A549 (cell line): ENCODE measurements at places on chromosomes 2 and 18.

- DNase-seq: no peak
These were observed 84.3 kb downstream of the FANCL start for GRCh38 chr2:58156780-58157179.

- DNase-seq: no peak
These were observed 88.3 kb downstream of the CAMKMT start for GRCh38 chr2:44450082-44450481.

DNA sequence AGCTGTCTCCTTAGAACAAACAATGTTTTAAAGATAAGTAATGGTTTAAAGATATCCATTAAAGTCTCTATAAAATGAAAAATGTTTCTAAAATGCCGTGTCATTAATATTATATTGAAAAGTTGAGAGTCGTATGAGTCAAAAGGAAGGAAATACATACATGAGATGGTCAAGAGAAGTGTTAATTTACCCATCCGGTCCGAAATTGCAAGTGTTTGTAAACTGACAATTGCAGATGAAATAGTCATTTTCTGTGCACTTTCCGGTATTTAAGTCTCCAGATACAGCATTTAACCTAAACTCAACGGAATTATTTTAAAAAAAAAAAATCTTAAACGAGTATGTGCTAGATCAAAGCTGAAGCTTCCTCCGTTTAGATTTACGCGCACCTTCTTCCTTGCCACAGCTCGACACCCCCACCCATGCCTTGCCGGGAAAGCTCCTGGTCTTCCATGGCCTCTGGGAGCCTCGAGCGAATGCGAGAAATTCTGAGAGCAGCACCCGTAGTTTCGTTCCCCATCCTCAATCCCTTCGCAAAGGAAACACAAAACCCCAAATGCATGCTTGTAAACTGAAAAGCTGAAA is 1.8 kb downstream of the DSC3 start:
- no peak for DNase-seq

DNA sequence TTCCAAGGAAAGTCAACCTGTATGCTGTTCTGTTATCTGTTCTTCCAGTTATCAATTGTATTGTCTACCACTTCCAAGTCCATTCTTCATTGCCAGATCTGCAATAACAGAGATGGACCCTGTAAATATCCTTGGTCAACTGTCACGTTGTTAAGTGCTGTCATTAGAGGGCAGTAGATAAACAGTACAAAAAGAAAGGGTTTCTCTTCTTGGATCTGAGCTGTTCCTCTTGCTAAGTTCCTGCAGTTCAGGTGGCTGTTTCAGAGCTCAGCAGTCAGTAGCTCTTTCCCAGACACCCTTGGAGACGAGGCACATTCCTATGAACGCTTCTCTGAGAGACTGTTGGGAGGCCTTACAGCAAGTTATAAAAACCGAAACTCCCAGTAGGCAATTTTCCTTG is 957.1 kb upstream of the CHAC2 start:
- peak; percentile 48 for DNase-seq

- DNase-seq: no peak
These were observed 140.2 kb upstream of the BCL2L11 start for GRCh38 chr2:110980339-110981062.

- peak; percentile 24 for DNase-seq
These were observed 433 bp downstream of the SH3RF3 start for GRCh38 chr2:109129356-109129920.

DNA sequence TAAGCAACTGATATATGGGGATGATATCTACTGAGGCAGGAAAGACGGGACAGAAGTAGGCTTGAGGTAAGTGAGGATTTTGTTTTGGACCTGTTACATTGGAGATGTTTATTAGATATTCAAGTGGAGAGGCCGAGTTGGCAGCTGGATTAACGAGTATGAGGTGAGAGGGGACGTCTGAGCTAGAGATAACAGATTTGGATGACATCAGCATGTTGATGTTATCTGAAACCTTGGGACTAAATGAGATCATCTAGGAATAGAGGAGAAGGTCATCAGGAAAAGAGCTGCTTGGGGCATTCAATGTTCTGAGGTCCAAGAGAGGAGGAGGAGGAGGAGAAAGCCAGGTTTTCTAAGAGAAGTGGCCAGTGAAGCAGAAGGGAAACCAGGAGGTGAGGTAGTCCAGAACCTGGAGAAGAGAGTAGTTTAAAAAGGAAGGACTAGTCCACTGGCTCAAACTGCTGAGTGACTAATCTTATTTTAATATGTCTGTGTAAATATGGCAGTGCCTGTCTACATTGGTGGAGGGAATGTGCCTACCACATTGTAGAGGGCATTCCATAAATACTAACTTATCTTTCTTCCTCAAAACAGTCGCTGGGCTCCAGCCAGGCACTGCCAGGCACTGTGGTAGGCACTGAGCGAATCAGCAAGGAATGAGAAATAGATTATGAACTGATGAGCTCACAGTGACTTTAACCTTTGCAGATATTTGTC is 488.3 kb downstream of the DLGAP1 start:
- peak; percentile 89 for DNase-seq

- no peak for DNase-seq
These were observed 305.5 kb downstream of the IKZF2 start for GRCh38 chr2:212845941-212846340.

DNA sequence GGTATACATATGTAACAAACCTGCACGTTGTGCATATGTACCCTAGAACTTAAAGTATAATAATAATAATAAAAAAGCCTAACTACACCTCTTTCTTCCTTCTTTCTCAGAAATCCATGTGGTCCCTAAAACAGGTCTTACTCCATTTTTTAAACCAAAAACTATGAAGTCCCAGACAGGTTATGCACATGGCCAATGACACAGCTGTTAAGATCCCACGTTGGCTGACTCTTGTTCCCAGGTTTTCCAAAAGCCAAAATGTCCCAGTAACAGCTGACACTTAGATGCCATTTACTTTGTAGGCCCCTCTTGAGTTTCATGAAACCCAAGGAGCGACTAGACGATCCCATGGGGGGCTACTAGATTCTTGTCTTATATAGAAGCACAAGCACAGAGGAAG is 97.0 kb downstream of the KCNF1 start:
- no peak for DNase-seq

DNA sequence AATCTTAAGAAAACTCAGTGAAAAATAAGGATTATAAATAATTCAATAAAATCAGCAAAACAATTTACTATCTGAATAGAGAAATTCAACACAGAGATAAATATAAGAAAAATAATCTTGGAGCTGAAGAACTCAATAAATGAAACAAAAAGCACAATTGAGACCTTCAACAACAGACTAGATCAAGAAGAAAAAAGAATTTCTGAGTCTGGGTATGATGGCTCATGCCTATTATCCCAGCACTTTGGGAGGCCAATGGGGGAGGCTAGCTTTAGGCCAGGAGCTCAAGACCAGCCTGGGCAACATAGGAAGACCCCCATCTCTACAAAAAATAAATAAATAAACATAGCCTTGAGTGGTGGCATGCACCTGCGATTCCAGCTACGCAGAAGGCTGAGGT is 1295.7 kb upstream of the NRXN1 start:
- DNase-seq: no peak

DNA sequence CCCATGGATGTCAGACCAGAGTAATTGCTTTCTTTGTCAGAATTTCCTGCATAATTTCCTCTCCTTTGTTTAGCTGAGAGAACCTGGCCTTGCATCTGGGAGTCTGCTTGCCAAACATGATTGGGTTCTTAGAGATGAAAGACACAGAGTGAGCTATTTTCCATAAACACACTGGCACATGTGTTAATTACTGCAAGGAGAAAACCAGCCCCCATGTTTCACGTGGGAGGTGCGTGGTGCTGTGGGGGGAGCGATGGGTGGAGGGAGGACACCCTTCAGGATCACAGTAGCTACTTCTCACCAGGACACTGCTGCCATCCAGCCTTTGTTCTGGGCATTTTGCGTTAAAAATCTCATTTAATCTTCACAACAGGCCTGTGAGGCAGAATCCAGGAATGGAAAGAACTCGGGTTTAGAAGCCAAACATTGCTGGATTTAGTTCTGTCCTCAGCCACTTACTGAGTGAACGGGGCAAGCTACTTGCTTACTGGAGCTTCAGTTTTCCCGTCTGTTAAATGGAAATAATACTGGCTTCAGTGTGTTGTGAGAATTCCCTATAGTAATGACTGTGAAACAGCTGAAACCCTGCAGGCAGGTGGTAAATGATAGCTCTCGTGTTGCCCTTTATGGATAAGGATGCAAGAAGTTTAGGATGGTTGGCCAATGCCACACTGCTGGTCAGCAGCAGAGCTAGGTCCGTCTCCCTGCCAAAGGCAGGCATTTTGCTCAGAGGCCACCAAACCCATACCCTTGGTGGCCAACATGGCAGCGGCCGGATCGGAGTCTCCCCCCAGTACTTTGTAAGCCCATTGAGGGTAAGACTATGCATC is 100.1 kb upstream of the ASAP2 start:
- DNase-seq: no peak

GRCh38 chr2:233240897-233241296 is 10.6 kb upstream of the ATG16L1 start:
- DNase-seq: no peak

DNA sequence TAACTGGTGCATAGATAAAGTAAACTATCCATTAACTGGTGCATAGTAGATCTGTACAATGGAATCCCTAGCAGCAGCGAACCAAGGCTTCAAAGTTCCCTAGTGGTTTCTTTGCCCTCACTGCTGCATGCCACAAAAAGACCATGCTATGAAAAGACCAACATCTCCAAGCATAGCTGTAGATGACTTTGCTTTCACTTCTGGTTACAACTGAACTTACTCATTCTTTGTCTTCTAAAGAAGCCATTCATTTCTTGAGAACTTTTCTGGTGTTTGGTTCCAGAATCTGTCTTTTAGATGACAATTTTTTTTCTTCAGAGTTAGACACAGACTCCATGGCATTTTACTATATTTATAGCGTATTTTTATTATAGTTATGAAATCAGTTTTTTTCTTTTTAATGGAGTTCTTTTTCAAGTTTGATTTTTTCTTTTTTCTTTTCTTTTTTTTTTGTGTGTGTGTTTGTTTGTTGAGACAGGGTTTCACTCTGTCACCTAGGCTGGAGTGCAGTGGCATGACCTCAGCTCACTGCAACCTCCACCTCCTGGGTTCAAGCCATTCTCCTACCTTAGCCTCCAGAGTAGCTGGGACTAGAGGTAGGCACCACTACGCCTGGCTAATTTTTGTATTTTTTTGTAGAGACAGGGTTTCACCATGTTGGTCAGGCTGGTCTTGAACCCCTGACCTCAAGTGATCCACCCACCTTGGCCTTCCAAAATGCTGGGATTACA is 63.6 kb downstream of the SLC35F5 start:
- DNase-seq: no peak

DNA sequence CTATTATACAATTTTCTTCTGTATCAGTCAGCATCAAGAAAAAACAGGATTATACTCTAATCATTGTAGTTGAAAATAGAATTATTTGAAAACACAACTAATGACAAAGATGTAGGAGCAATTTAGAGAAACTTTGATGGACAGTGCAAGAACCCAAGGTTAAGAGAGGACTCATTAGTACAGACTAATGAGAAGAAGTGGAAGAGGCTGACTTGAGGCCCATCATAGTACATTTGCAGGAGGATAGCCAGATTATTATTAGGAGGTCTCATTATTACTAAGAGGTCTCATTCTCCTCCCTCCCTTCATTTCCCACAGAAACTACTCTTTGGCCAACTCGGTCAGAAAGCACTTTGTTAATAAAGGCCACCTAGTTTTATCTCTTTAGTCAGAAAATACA is 1983.0 kb downstream of the SUCLG1 start:
- DNase-seq: no peak

GRCh38 chr2:234422273-234422732 is 74.6 kb downstream of the ARL4C start:
- peak; percentile 85 for DNase-seq

DNA sequence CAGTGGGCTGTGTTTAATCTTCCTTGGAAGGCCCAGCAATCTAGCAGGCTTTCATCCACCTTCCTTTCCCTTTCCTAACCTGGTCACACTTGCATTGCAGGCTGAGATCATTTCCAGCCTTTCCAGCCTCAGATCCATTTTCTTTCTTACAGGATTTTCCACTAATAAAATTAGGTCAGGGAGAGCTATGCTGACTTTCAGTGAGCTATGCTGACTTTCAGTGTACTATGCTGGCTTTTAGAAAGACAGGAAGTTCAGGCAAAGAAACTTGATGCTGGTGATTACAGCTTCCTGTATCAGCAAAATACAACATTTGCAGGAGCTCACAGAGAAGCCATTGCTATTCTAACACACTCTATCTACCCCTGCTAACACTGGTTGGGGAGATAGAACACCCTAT is 735.0 kb downstream of the CCDC85A start:
- DNase-seq: no peak

DNA sequence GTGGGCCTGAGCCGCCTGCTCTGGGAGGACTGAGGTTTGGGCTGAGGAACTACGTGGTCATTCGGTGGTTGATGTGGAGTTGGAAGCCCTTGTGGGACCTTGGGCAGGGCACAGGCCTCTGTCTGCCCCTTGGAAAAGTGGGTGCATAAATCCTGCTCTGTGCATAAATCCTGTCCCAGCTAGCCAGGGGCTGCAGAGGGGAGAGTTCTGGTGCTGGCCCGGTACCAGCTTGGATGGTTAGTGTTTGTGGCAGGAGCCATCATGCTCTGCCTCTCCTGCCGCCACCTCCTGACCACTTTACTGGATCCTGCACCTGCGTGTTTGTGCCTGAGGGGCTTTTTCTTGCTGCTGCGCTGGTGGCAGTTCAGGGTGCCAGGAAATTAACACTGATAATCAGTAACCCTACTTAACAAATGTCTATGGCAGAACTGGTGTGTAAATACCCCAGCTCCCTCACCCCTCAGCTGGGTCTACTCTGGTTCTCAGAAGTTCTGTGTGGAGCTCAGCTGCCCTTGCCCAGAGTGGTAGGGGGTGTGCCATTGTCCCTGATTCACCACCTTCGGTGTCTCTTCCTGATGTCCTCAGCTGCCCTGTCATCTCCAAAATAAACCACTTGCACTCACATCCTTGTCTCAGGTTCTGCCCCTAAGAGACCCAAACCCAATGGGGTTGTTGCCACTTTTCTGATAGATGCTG is 156.8 kb downstream of the GLI2 start:
- DNase-seq: no peak
